ENCODE measurements at places on chromosomes 2 and 18. TPM values are rescaled to one million over a fixed set of nuclear protein-coding genes. Genes with fewer than 3 reads are reported as not detected.

GRCh38 chr2:120246546-120247300 lies 5.9 kb upstream of the RALB start:
- no peak for DNase-seq

DNA sequence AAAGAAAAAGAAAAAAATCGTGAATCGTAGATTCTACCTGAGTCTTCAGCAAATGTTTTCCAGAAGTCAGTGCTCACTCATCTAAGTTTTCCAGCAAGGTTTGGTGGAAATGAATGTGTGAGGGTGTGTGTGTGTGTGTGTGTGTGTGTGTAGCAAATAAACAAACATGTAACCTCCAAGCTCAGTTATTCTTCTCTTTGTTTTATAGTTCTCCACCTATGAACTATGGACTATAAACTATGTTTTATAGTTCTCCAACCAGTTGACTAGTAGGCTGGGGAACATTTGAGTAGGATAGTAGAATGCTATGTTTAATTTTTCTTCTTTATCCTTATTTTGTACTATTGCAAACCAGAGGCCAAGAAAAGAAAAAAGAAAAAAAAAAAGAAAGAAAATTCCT lies 44.6 kb upstream of the SERPINE2 start:
- no peak for DNase-seq

DNA sequence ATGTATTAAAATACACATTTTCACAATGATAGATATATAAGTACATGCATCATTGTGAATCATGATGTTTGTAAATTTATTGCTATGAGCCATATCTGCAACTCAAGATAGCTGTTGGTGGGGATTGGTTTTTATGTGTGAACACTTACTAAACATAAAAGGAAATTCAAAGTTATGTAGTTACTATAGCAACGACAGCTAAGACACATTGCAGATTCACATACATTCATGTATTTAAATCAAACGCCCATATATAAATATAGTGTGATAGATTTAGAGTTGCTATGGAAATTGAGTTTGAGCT lies 65.6 kb downstream of the MAPRE2 start:
- DNase-seq, result no peak

GRCh38 chr2:72973566-72974435 lies 56.5 kb downstream of the EMX1 start:
- DNase-seq, result no peak

DNA sequence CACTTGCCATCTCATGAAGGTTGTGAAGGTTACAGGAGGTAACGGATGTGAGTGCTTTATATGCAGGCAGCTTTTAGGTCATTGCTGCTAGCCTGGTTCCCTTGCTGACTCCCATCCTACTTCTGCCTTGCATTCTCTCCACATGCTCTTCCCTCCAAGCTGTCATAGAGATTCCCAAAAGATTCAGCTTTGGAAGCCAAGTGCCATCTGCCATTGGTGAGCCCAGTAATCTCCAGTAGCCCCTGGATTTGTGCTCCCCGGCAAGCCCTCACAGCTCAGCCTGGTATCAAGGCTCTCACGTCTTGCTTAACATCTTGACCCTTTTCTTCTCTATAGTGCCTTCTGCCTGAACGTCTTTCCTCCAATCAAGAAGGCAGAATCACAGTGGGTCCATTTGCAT lies 61.6 kb downstream of the MYT1L start:
- no peak for DNase-seq

DNA sequence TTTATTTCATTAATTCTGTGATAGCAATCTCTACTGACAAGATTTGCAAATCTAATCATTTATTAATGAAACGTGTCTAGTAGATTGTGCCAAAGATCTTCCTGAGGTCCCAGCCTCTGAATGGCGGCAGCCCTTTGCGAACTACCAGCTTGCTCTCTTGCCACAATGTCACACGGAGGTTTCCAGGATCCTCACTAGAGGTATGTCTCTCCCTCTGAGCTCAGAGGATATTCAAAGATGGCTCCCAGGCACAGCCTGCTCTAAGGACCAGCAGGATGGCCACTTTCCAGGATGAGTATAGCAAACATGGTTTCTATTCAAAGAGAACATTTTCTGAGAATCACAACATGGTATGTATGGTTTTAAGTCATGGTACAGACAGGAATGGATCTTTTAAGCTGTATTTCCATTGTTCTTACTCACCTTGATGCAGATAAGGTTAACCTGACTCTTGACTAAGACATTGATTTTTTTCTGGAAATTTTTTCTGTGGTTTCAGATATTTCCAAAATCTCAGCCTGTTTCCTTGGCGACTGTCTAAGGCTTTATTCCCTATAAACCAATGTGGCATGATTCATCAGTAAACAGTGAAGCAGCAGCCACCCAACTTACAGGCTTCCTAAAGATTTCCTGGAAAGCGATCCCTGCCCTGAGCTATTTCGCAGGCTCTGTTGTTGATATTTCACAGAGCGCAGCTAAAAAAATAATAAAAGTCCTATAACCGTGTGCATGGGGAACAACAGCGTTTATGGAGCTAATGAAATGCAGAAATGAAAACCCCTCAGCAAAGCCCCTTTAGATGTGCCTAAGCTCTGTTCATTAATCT lies 54.1 kb upstream of the KLF7 start:
- no peak for DNase-seq

DNA sequence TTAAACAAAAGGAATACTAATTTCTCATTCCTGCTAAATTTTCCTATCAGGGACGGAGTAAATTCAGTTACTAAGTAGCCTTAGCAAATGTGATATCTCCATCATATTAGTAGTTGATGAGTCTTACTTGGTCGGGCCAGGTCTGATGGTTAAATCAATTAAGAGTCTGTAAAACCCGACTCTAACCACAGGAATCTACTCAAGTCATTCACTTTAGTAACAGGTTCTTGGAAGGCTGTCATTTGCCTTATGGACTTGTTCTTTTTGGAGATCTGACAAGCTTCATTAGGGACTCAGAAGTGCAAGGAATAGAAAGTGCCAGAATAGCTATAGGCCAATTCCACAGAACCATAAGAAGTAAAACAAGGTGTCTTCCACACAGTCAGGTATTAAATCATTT lies 119.0 kb downstream of the GCA start:
- DNase-seq, result no peak

- DNase-seq, result no peak
Measured at GRCh38 chr2:98084869-98085238, 2.1 kb upstream of the VWA3B start.

GRCh38 chr2:56613920-56614319 lies 430.1 kb downstream of the CCDC85A start:
- DNase-seq, result no peak

DNA sequence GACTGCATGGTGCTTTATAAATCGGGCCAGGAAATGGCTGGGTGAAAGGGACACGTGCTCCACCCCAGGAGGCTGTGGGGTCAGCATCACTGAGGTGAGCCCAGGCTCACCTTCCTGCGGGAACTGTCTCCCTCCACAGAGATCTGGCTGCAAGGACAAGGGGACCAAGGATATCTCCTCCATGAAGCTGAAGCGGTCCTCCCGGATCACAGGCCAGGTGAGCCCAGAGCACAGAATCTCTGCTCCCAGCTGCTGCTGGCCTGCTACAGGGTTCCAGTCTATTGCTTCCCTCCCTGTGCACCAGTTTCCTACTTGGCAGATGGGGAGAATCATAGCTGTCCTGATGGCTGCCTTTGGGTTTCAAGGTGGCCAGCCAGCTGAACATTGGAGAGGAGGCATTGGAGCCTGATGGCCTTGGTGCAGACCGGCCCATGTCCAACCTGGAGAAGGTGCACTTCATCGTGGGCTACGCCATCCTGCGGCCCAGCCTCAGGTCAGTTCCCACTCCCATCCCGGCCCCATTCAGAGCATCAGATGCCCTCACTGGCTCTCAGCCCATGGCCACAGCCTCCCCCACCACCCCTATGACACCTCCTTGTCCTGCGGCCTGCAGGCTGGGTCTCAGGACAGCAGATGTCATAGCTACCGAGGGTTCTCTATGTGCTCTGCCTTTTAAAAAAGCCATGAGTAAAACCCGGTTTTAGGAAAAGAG lies 33.7 kb upstream of the GPR17 start:
- DNase-seq, result no peak

DNA sequence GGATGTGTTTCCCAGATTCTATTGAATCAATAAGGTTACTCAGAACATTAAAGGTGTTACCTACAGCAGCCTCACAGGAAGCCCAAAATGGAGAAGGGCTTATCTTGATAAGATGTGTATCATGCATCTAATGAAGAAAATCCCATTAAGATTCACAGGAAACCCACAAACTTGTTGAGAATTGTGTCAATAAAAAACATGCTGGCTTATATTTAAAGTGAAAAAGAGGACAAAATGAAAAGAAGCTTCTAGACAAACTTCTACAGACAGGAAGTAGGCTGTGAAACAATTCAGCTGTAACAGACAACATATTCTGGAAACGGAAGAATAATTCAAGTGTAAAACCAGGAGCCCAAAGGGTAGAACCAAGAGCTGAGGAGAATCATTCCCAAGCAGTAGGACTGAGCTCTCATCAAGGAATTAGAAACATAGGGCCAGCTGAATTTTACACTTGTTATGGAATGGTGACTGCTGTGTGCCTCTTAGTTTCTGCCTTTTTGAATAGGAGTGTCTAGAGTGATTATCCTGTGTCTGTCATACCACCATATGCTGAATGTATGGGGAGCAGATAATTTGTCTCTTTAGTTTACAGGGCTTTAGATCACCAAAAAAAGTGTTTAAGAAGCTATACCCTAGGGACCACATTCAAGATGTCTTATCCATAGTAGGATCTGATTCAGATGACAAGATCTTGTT lies 9.6 kb downstream of the IMMT start:
- no peak for DNase-seq

- DNase-seq, result no peak
Measured at GRCh38 chr2:63679252-63679855, 90.6 kb downstream of the MDH1 start.

DNA sequence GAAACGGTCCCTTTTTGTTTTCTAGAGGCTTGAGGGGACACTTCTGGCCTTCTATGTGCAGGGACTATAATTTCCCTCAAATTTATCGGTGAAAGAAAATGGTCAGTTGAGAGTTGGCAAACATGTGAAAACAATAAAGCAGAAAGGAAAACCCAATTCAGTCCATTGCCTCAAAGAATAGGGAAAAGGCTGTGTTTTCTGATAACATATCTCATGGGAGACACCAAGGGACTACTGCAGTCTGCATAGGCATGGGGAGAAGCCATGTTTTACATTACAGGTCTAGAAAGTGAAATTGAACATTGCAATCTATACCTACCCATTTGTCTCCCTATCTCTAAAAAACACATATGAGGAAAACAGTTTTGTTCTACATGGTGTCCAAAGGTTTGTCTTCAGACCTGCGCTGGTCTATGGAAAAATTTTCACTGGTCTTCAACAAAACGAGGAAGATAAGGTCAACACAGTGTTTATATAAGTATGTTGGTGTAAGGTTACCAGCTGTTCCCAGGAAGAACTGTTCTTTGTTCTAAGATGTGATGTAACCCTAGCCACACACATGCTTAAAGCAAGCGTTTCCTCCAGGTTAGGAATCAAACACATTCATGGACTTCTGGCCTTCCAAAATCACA lies 179.7 kb downstream of the MREG start:
- no peak for DNase-seq

- no peak for DNase-seq
Measured at GRCh38 chr2:23359631-23360567, 25.1 kb upstream of the KLHL29 start.

GRCh38 chr18:44130376-44130942 lies 550.2 kb upstream of the SETBP1 start:
- DNase-seq, result no peak

DNA sequence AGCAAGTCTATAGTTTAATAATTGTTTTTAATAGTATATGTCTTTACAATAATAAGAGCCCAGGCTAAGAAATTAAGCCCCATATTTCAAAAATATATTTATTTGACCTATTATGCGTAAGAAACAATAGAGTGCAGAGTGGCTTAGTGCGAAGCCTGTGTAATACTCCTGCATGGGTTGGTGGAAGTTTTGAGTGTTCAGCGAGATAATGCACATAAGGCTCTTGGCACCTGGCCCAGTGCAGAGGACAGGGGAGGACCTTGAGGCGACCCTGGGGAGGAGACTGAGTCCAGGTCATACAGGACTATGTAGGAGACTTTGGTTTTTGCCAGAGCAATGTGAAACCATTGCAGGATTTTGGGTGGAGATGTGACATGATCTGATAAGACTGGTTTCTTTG lies 132.4 kb upstream of the ST6GAL2 start:
- DNase-seq, result no peak

- no peak for DNase-seq
Measured at GRCh38 chr18:46756025-46756558, 761 bp downstream of the ST8SIA5 start.

ADNP2 gene
- total RNA-seq, result 22.6 TPM

LYG1 gene
- total RNA-seq, result 1.0 TPM

RGPD3 gene
- total RNA-seq, result 0.50 TPM

SOX11 gene
- not detected for total RNA-seq

CRYGD gene
- total RNA-seq, result not detected

OBSL1 gene
- total RNA-seq, result 101 TPM

DCDC2C gene
- 1.4 TPM for total RNA-seq

INPP4A gene
- 26.9 TPM for total RNA-seq

MRPS9 gene
- total RNA-seq, result 12.2 TPM
